ENCODE measurements at places on chromosomes 12 and 14.

GRCh38 chr12:123242116-123242904 lies 9.1 kb downstream of the MTRFR start:
- DNase-seq: no peak

GRCh38 chr14:30227436-30227835 lies 299.8 kb upstream of the PRKD1 start:
- DNase-seq: no peak

DNA sequence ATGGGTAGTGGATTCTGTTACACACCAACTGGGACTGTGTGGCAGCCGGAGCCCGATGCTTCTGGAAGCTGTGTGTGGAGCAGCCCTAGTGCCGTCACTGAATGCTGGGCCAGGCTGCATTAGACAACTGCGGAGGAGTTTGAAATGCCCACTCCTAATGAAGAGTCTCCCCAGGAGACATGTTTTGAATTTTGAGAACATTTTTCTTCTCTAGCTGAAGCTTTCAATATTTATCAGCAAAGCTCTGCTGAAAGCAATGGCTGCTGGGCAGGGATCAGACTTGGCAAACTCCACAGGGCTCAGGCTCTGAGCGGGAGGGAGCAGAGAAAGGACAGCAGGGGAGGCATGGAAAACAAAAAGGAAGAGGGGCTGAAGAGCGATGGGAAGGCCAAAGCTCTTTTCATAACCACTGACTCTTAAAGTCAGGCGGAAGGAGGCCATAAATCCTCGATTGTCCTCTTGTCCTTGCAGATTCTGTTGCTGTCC lies 189.1 kb downstream of the MON2 start:
- DNase-seq: no peak

DNA sequence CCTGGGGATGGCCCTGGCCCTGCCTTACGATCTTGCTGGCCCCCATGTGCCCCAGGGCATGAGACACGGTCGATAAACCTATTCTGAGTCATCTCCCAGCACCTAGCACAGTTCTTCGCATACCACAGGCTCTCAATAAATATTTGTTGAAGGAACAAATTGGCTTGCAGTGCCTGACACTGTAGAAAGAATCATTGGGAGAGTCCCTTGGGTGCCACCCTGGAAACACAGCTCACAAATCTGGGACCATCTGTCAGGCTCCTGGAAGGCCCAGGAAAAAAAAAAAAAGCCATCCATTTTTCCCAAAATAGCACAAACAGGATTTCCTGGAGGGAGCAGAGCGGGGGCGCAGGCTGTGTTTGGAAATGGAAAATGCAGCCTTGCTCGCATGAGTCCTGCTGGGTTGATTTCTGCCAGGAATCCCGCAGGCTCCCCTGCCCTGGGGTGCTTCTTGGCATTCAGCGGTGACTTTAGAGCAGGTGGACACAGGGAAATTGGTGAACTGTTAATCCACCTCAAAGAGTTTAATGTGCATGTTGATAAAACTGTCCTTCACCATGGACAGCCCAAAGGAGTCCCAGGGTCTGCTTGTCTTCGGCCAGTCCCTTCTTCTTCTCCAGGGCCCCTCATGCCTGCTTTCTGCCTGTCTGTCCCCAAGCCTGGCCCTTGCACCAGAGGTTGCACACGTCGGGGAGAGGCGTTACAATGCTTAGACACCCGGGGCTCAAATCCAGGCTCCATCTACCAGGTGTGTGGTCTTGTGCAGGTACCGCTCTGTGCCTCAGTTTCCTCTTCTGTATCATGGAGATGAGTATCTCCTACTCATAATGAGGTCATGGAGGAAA lies 106.1 kb upstream of the RFLNA start:
- DNase-seq: no peak

DNA sequence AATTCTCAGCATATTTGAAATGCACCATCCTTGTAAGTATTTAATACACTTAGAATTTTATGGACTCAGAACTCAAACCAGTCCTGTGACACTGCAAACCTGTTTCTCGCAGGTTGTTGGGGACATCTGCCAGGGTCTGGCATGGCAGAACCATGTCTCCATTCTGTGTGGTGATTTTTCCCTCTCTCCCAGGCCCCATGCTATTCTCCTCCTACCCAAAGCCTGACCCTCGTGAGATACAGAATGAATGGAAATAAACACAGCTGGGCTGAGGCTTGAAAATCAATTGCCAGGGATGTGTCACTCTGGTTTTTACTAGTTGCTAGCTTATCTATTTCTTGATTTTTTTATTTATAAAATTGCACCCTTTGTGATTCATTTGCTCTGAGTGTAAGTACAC lies 19.8 kb downstream of the TPH2 start:
- no peak for DNase-seq

- no peak for DNase-seq
Measured at GRCh38 chr12:65858831-65859230, 34.5 kb downstream of the HMGA2 start.

- no peak for DNase-seq
Measured at GRCh38 chr12:76462668-76463224, 96.8 kb downstream of the OSBPL8 start.

DNA sequence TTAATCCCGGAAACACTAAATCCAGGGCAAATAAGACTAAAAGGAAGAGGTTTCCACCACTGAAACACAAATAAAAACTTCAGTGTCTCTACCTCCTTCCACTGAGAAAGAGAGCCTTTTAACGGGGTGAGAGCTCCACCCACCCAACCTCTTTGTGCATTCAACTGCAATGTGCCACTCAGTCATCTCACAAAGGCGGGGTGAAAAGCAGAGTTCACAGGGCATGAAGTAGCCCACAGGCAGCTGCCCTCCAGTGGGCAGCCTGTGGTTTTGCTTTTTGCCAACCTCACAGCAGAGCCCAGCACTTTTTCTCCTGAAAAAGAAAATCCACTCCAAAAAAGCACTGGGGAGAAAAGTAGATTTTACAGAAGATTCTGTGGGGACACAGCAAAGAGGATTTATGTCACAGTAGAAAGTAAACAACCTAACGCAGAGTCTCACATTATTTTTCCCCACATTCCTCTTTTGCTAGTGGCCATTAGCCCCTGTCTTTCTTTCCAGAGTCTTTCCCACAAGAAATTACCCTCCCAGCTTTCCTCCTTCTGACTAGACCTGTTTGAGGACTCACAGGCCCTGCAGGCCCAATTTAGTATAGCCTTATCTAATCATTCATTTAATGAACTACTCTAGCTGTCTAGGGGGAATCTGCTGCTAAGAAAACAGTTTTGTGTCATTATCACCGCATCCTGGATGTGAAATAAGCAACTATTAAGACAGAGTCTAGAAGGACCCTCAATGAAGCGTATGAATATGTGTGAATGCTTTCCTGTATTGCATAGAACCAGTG lies 753.8 kb upstream of the FOXG1 start:
- DNase-seq: no peak

- no peak for DNase-seq
Measured at GRCh38 chr12:54384591-54385041, at the start of gene ZNF385A. TSS of gene ZNF385A (minus strand) at chr12:54384733. CDS start at chr12:54384514, 219 bp downstream.

- DNase-seq: no peak
Measured at GRCh38 chr12:67784831-67785230, 136.3 kb downstream of the DYRK2 start.

GRCh38 chr12:131505561-131505960 lies 205.3 kb upstream of the SFSWAP start:
- DNase-seq: no peak

GRCh38 chr12:51959211-51959610 lies 7.7 kb downstream of the ACVR1B start:
- DNase-seq: no peak

GRCh38 chr14:35298351-35298750 lies 6.2 kb downstream of the PSMA6 start:
- DNase-seq: no peak

- peak; percentile 82 for DNase-seq
Measured at GRCh38 chr14:68544081-68544892, 248.6 kb downstream of the ZFP36L1 start.

DNA sequence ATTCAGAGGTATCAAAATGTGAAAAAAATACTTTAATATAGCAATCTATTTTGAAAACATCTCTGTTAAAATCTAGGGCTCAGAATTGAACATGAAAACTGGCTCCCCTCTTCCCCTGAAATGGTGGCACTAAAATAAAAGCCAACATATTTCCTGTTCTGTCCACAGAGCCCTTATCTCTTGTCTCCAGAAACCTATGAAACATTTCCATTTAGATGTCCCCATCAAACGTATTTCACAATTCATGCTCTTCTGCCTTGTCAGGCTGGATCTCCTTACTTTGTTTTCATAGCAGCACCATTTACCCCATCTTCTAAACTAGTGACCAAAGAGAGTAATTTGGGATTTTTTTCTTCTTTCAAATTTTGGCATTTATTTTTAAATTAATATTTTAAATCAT lies 42.4 kb downstream of the PDE3A start:
- no peak for DNase-seq

- DNase-seq: no peak
Measured at GRCh38 chr14:94517641-94518257, 8.5 kb upstream of the SERPINA12 start.

GRCh38 chr12:53210843-53211242 lies 3.8 kb upstream of the ITGB7 start:
- DNase-seq: no peak

DNA sequence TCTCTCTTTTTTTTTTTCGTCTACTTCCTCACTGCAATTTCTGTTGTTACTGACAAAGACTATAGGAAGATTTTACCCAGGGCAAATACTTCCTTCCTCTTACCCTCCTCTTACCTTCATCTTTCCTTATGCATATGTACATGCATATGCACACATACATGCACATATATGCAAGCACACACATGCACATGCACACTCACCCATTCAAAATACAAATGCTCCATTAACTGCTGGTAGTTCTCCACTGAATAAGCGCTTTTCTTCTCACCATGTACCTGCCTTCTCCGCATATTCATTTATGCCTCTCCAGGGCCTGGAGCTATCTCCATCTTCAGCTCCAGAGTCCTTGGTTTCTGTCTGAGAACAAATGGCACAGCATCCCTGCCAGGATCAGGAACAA lies 632 bp downstream of the C12orf54 start:
- DNase-seq: no peak

- no peak for DNase-seq
Measured at GRCh38 chr14:103122947-103123633, at the start of gene TNFAIP2. TSS of gene TNFAIP2 (plus strand) at chr14:103123461. CDS start at chr14:103126458, 2,997 bp downstream.

DNA sequence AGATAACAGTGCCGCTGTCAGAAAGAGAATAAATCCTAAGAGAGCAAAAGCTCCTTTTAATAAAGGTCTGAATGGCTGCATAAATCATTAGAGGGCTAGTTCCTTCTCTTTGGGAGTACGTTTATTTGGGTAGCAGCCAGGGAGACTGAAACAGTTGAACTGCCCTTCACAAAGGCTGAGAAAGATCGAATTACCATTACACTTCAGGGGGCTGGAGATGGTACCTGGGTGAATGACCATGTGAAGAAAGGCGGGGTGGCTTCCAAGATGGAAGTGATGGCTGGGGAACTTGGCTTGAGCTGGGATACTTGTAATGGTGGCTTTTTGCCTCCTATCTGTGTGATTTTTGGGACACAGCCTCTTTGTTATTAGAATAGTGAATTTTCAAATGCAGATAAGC lies 1.7 kb upstream of the FGD4 start:
- no peak for DNase-seq

DNA sequence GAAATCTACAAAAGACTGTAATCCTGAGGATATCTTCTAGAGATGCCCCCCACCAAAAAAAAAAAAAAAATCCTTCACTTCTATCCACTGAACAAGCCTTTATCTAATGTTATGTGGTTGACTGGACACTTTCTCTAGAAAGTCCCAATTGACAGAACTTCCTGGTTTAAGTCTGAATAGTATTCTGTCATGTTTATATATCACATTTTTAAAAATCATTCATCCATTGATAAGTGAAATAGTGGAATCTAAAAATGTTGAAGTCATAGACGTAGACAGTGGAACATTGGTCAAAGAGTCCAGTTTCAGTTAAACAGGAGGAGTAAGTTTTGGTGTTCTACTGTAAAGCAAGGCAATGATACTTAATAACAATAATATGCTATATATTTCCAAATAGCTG lies 297.0 kb downstream of the SSPN start:
- no peak for DNase-seq

- DNase-seq: no peak
Measured at GRCh38 chr12:1470051-1470450, 124.3 kb downstream of the FBXL14 start.

DNA sequence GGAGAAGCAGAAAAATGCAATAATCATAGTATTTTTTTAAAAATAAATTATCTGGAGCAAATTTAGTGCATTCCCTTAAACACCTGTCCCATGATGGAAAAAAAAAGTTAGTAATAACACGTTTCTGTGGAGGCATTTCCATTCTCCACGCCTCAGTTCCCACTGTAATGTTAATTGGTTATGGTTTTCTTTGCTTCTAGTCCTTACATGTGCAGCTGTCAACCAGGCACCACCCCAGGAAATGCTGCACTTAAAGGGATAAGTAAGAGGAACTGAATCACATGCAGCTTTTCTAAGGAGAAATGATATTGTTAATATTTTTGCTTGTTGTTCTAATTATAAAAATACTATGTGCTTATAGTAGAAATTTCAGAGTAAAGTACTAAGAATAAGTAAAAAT lies 240.3 kb downstream of the ZFP36L1 start:
- DNase-seq: no peak

- DNase-seq: no peak
Measured at GRCh38 chr12:113097716-113098440, 37.7 kb downstream of the RASAL1 start.

DNA sequence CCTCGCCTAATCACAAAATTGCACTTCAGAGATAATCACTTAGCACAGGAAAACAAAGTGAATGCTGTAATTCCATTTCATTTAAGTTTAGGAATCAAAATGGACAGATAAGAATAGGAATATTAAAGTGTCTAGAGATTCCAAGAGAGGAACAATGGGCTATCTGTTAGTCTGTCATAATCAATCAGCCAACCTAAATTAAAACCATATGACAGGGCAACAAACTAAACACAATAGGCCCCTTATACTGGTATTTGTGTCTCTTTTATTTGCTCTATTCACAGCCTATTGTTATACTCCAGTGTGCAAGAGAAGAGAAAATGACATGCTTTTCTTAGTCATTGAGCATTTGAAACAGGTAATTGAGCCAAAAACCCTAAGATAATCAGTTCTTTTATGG lies 259.4 kb downstream of the PRKD1 start:
- no peak for DNase-seq

DNA sequence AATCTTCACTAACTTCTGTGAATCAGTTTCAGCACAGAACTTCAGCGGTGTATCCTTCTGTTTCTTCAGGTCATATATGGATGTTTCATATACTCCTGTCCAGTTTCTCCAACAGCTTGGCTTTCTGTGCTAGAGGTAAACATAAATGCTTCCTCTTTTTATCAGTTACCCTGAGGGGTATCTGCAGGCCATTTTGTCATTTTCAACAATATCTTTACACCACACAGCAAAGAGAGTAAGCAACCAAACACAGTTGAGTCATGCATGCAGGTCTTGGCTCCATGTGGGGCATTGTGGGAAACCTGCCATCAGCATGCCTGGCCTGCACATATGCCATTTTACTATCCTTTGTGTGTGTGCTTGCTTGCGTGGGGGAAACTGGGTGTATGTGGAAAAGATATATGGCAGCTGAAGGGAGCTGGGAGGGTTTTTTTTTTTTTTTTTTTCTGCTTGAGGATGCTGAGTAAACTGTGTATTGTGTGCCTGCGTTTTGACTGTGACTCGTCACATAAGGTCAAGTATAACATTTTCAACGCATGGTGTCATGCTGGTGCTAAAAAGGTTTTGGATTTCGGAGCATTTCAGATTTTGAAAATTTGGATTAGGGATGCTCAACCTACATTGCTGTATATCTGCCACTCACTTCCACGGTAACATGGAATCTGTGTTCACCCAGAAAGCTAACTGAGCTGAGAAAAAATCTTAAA lies 56.1 kb upstream of the YARS2 start:
- no peak for DNase-seq

- no peak for DNase-seq
Measured at GRCh38 chr14:71322655-71323250, 415.5 kb downstream of the PCNX1 start.

Measured in smooth muscle cell of the brain vasculature (primary cell).